ENCODE measurements at places on chromosomes 4 and X.

DNA sequence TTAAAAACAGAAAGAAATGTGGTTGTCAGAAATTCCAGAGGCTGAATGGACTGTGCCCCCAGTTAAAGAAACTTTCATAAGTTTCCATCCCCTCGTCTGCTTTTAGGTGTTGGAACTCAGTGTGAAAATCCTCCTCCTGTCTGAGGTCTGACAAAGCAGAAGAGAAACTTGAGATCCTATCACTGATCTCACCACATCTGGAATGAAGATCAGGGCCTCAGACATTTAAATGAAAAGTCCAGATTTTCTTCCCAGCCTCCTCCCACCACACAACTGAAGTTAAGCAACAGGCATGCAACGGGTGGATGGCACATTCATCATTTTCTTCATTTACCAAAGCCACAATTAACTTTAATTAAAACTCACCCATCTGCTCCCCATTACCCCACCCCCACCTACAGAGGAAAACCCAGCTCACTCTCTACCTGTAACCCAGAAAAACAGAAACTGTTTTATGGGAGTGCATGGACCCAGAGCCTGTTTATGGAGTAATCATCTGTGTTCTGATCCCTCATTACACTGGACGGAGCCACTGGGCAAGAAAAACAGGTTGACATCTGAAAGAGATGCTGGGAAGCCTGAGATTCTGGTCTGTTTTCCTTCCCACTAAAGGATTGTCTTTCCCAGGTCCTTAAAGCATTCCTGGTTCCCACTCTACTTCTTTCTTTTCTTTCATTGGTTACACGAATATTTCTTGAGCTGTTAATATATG, 58.1 kb upstream of the HOPX start:
- no peak for DNase-seq

DNA sequence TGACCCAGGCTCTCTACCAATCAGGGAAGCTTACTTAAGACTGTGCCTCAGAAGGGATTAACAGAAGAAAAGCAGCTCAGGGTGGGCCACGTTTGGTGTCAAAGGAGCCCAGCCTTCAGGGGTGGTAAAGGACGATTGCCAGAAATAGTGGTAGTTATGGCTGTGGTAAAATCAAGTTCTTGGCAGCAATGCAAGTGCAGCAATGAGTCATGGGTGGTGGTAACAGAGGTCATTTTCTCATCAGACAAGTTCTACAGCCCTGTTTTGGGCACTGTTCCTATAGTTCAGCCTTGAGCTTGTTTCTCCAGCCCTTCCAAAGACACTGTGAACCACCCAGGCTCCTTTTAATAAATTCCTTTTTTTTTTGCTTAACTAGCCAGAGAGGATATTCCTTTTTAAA, 120.3 kb downstream of the EFHC2 start:
- DNase-seq: no peak

- no peak for DNase-seq
Measured at GRCh38 chrX:23503835-23504539, 163.3 kb upstream of the PRDX4 start.

- DNase-seq: no peak
Measured at GRCh38 chr4:76895619-76896018, 2.3 kb downstream of the SOWAHB start.

DNA sequence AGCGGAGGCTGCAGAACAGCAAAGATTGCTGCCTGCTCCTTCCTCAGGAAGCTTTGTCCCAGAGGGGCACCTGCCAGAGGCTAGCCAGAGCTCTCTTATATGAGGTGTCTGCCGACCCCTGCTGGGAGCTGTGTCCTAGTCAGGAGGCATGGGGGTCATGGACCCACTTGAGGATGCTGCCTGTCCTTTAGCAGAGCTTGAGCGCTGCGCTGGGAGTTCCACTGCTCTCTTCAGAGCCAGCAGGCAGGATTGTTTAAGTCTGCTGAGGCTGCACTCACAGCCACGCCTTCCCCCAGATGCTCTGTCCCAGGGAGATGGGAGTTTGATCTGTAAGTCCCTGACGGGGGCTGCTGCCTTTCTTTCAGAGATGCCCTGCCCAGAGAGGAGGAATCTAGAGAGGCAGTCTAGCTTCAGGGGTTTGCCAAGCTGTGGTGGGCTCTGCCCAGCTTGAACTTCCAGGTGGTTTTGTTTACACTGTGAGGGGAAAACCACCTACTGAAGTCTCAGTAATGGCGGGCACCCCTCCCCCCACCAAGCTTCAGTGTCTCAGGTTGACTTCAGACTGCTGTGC, 10.9 kb downstream of the DCK start:
- no peak for DNase-seq

GRCh38 chrX:105190252-105190853, 30.1 kb downstream of the TEX13A start:
- DNase-seq: peak; percentile 17

DNA sequence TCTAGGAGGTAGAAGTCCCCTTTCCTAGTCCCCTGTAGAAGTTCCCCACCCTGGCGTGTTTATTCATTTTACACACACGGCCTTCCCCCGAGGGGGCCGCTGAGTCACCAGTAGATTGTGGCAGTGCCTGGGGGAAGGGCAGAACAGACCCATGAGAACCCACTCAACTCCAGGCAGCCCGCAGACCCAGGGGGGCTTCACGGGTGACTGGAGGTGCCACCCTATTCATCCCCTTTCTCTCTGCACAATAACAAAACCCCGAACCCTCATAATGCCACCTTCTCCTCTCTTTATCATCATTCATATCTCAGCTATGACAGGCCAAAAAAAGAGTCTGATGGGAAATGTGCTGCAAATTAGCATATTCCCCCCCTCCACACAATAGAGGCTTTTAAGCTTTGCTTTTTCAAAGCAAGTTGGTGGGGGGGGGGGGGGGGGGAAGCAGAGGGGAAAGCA, 20.4 kb upstream of the GPM6B start:
- no peak for DNase-seq

DNA sequence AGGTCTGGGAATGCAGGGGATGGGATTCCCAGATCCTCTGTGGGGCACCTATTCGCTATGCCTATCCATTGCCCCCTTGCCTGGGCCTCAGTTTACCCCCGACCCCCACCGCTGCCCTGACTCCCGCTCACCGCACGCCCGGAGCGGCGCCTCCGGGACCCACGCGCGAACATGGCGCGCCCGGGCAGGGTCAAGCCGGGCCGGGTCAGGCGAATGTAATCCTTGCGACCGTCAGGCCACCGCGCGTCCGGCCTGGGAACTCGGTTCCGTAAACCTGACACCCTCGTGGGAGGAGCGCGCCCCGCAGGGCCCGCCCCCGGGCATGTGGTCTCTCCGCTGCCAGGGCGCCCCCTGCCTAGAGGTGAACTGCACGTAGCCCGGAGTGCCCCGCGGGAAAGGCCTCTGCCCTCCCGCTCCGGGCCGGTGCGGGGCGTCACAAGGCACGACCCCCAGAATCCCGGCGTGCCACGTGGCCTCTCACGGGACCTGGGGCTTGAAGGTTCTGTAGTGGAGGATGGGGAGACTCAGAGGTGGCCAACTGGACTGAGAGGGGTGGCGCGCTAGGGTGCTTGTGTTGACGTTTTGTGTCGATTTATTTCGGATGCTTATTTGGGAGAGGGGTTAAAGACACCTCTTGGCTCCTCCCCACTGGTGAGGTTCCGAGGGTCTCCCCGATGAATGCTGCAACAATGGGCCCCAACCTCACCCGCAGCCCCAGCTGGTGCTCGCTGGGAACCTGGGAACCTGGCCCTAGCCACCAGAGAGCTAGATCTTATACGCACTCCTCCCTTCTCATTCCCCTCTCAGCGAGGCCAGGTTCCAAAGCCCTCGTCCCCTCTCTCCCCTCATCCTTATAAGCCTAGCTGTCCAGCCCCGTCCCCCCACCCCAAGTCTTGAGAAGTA, at the start of gene PRICKLE3:
PRICKLE3 (minus strand) TSS at position 249 of the 903 bp plus-strand sequence; CDS start at position 173, 76 bp downstream.
- peak; percentile 86 for DNase-seq

- no peak for DNase-seq
Measured at GRCh38 chrX:5632061-5632614, 596.5 kb downstream of the NLGN4X start.

DNA sequence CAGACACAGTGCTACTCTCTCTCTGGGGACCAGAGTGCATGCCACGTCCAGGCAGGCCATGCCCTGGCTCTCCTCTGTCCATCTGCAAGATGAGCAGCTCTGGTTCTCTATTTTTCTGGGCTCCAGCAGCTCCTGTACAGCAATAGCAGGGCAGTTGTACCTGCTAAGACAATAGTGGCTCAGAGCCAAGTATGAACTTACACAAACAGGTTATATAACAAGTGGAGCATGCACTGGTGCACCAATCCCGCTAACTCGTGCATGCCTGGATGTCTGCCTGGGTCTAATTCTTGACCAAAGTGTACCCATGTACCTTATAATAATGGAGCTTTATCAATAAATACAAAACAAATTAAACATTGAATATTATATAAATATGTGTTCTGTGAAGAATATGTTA, 392.3 kb downstream of the CENPC start:
- no peak for DNase-seq

GRCh38 chr4:153348006-153348405, 3.5 kb downstream of the MND1 start:
- DNase-seq: no peak

DNA sequence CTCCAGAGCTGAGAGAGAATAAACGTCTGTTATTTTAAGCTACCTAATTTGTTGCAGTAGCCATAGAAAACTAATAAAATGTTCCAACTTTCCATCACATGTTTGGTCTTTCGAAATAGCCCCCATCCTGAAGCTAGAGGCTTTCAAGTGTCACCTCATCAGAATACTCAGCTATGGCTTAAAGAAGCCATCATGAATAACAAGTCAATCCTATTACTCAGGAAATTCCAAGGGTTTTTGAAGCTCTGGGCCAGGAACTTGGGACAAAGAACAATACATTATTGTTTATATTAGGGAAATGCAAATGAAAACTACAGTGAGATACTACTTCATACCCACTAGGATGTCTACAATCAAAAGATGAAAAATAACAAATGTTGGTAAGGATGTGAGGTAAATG, 42.2 kb downstream of the TBCK start:
- DNase-seq: no peak

DNA sequence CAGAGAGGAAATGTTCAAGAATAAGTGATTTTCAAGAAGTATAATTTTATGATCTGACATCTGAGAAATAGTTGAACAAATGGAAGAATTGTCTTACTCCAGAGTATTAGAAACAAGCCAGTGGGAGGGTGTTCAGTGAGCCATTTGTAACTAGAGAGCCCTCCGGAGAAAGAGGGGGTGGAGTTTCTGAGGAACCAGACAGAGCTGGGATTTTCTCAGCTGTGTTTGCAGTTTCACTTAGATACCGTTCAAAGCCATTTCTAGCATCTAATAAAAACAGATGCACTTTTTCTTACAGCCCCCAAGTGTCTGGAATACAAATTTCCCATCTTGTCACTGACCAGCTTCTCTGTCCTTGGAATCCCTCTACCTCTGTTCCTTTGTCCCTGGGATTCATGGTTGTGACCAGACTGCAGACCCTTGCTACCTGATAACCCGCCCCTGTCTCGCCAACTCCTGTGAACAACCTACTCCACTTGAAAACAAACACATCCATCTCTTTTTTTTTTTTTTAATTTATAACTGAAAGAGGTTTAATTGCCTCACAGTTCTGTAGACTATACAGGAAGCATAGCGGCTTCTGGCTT, 132.8 kb upstream of the KLF3 start:
- peak; percentile 51 for DNase-seq

DNA sequence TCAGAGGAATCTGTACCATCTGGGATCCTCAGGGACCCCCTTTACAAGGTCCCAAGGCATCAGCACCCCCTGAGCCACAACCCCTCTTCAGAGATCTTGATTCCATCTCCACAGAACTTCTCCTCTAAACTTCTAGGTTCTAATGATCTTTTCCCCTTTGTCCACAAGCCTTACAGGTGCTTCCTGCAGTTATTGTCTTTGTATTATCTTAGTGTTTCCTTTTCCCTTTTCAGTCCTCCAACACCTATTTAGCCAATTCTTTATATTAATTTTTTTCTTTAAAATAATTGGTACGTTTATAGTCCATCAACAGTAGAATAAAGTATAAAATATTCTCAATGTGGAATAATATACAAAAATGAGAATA, 35.2 kb upstream of the FAM241A start:
- DNase-seq: no peak

DNA sequence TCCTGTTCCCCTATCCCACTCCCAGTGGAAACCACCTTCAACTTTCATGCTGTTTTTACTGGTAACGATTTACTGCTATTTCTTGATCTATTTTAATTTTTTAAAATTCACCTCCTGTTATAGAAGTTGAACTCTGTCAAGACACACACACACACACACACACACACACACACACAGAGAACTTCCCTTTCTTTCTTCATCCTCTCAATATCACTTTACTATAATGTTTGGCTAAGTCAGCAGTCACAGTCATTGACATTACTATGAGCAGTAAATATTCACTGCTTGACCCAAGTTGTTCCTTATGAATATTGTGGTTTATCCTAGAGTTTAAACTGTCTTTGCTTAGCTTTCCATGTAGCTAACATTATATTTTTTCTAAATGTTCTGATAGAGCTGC, 24.0 kb upstream of the SGMS2 start:
- no peak for DNase-seq

- no peak for DNase-seq
Measured at GRCh38 chrX:49260221-49260985, 4.1 kb downstream of the FOXP3 start.

Data from GM13976 (cell line).